ENCODE measurements at places on chromosomes 7 and 10.

DNA sequence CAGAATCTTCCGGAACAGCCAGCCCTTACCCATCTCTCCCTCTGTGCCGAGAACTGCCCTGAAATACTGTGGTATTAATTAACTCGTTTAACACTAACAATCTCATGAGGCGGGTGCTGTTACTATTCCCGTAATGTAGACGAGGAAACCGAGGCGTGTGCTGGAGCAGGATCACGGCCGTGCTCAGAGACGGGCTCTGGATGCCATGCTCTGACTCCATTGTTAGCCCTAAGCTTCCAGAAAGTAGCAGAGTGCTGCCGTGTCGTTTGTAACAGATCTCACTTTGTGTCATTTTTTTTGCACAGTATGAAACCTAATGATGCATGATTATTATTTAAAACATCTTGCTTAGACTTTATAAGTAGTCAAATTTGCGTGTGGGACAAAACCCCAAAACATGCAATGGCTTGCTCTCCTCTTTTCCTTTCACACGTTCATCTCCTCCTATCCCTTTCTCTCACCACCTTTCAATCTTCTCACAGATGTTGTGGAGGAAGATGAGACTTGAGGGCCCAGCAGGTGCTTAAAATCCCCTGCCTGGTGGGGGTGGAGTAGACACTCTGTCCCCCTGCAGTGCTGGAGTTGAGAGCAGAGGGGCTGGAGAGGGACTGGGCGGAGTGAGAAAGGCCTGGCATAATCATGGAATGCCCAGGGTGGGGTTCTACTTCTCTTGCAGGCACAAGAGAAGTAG, 482 bp upstream of the ACTR3C start:
- peak; percentile 10 for DNase-seq

DNA sequence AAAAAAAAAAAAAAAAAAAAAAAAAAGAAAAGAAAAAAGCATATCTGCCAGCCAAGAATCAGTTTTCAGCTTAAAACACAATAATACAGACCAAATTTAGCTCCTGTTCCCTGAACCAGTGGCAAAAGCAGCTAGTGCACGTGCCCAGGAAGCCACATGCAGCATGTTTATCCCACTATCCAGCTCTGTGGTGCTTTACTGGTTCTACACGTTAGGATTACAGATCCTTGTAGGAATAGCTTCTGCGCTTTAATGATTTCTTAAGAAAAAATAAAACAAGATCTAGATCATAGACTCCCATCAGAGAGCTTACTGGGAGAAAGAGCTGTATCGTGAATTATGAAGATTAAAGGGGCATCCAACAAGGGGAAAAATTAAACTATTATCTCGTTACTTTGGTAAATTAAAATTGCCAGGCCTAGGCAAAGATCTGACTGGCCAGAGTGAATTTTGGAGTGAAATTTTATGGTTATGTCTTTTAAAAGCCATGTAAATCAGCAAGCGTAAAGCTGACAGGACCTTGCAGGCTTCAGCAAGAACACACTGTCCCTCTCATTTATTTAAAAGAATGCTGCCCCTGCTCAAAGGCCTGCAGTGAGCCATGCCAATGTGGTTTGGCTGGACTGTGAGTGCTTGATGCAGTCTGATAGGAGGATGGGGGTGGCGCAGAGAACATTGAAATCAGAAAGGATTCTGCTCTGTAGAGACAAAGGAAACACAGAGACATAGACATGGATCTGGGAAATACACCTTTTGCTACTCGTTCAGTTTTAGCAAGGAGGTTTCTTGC, 177.3 kb upstream of the PHYHIPL start:
- DNase-seq: no peak

GRCh38 chr10:67602268-67602950, 93.6 kb downstream of the CTNNA3 start:
- DNase-seq: no peak

DNA sequence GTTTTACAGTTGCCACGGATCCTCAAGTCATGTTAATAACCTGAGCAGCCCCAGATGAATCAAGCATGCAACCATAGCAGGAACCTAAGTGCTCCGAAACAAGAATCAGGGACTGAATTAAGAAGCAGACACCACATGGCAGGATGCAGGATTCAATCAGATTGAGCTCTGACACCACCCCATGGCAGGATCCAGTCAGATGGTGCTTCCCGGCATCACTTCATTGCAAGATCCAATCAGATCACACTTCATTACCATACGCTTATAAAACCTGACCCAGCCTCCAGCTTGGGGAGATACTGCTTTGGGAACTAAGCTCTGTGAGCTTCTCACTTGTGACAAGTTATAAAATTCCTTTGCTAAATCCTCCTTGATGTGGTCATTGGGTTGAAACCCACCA, 55.3 kb downstream of the ABCB4 start:
- DNase-seq: no peak

DNA sequence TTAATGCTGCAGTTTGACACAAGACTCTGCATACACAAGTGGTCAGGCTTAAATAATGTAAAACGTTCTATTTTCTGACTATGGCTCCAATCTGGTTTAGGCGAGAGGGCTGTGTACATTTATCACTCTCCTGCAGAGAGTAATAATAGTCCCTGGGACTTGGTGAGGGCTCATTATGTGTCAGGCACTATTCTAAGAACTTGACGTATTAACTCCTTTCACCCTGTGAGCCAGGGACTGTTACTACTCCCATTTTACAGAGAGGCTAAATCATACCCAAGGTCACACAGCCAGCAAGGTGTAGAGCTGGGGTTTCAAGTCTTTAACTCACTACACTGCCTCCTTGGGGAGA, 187.2 kb upstream of the LYZL2 start:
- DNase-seq: no peak

DNA sequence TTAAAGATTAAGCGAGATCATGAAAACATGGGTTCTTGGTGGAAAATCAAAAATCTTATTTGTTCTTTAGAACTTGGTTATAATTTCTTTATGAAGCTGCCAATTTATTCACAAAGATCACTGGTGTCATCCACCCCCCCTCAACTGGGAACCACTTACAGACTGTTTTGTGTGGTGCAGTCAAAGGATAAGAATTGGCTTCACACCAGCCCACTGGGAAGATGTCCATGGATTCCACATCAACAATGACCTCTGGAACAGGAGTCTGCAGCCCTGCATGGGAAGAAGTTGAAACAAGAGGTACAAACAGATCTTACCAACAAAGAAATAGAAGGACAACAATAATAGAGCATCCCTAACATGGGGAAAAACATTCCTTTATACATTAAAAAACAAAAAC, 205.2 kb downstream of the SFMBT2 start:
- no peak for DNase-seq

DNA sequence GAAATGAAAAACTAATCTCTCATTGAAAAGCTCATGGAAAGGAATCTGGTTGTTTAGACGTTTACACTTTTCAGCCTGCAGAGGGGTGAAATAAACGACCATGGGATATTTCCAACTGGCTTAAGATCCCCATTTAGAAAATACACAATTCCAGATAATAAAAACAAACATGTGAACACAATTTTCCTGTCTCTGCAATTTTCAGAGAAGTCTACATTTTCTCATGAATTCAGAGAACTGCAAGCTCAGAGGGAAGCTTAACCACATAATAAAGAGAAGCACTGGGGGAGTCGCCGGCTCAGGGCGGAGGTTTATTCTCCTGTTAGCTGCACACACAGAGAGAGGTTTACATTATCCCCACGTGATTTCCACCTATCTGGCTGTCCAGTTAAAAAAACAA, 215.2 kb downstream of the FANK1 start:
- no peak for DNase-seq

- DNase-seq: no peak
These were observed 27.1 kb downstream of the TNRC18 start for GRCh38 chr7:5396542-5396941.

DNA sequence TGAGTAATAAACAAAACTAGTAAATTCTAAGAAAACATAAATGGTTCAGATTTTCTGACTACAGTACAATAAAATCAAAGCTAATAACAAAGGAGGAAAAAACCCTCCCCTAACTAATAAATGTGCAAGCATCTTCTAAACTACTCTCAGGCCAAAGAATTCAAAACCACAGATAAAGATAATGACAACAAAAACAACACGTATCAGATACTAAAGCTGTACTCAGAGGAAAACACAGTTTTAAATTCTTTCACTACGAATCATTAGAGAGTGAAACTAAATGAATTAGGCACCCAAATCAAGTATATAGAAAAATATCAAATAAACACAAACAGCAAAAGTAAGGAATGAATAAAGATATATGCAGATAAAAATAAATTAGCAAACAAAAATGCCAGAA, 200.9 kb downstream of the TEX36 start:
- no peak for DNase-seq

- DNase-seq: no peak
These were observed 196.2 kb downstream of the FANK1 start for GRCh38 chr10:126092366-126093215.

GRCh38 chr7:150400788-150401423, 21.8 kb downstream of the ZNF775 start:
- no peak for DNase-seq

- no peak for DNase-seq
These were observed 153.0 kb upstream of the PPP2R2D start for GRCh38 chr10:131747791-131748190.

GRCh38 chr10:71395621-71396020, 1.1 kb upstream of the CDH23 start:
- no peak for DNase-seq
